ENCODE measurements at places on chromosomes 2 and 18.

DNA sequence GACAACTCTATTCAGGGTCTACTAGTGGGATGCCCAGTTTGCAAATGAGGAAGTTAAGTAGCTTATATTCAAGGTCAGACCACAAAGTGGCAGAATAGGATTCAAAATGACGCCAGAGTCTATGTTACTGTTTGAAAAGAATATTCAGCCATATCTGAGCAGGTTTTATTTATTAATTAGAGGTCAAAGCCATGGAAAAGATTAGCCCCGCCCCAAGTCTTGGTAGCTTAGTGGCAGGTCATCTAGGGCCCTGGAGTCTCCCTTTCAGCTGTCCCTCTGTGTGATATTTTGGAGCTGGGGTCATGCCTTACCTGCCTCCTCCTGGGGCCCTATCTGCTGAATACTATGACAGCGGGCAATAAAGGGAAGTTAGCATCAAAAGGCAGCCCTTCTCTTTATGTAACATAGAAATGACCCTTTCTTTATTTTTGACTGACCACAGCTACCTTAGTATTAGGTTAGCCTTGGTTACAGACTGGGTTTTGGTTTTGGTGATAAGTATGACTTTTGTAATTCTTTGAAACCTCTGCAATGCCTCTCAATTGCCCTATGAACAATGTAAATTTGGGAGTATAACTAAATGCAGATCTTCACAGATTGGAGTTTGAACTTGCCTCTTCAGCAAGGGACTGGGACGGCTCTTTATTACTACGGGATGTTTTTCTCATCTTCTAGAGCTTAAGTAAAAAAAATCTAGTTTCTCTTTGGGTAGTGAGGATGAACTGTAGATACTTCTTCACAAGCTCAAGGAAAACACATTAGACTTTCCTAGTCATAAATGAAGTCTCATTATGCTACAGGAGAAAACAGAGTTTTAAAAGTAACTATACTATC lies 153.0 kb upstream of the ITGA4 start:
- no peak for DNase-seq

DNA sequence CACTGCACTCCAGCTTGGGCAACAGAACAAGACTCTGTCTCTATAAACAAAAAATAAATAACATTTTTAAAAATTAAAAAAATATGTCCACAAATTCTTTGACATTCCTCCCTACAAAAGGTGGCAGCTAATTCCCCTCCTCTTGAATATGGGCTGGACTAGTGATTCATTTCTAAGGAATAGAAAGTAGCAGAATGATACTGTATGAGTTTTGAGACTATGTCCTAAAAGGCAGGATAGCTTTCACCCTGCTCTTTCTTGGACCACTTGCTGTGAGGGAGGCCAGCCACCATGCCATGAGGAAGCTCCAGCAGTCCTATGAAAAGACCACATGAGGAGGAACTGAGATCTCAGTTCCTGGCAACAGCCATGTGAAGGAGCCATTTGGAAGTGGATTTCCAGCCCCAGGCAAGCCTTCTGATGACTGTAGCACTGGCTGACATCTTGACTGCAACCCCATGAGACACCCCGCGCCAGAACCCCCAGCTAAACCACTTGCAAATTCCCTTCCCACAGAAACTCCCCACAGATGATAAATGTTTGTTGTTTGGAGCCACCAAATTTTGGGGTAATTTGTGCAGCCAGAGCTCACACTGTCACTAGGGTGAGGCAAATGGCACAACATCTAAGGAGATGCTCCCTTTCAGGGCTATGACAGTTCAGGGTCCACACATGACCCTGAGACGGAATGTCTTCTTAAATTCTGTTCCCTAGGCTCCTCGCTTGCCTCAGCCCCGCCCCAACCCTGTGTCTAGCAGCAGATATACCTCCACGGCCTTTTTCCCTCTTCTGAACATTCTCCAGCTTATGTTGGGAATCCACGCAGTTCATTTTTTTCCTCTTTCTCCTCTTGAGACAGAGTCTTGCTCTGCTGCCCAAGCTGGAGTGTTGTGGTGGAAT lies 17.1 kb upstream of the ATOH8 start:
- DNase-seq: no peak

GRCh38 chr2:65880436-65880835 lies 448.0 kb upstream of the SPRED2 start:
- no peak for DNase-seq

DNA sequence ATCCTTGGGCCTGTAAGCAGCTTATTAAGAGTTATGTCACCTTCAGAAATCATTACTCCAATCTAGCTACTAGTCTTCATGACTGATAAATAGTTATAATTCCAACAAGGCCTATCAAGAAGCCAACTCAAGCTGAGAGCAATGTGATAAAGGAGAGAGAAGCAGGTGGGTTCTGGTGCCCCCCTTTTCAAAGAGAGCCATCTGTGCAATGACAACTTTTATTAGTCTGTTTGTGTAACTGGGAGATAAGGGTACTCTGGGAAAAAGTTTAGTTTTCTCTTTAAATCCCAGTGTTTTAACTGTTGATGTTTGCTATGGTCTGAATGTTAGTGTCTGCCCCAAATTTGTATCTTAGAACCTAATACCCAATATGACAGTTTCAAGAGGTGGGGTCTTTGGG lies 60.6 kb downstream of the CCDC93 start:
- no peak for DNase-seq

GRCh38 chr2:89850481-89850880 lies 1159.0 kb downstream of the RPIA start:
- DNase-seq: no peak

GRCh38 chr2:43207553-43208300 lies 18.7 kb downstream of the ZFP36L2 start:
- DNase-seq: no peak

DNA sequence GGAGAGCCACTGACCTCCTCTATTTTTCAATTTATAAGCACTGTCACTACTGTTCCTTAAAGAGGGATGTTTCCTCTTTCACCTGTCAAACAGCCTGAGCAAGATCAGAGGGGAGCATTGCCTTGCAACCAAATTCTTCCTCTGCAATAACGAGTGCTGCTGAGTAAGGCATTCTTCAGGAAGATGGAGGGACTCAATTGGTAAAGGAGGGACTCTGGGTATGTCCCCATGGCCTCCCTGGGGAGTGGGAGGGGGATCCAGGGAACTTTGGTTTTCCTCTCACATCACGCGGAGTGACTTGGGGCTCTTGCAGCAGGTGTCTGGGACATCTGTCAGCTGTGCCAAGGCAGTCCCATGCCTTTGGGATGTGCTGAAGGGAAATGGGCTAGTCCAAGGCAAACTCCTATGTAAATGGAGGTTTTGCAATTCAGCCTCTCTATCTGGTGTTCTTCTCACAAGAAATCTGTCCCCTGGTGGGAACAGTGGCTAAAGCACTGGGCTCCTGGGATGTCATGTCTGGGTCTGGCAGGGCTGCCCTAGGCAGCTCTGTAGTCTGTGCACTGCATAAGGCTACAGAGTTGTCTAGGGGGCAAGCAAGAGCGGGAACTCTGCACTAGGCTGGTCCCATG lies 14.4 kb upstream of the HES6 start:
- DNase-seq: no peak

DNA sequence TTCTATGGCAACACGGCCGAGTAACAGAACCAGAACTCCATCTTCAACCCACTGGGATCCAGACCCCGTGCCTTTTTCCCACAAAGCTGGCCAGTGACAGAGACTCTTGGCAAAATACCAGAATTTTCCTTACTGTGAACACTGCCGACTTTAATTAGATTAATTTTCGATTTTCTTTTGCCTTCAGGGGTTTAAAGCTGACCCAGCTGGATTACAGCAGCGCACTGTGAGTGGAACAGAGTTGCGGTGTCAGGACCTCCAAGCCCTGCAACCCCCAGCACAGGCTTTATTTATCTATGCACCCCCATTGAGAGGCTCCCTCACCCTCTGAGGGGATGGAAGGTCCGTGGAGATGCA lies 36.4 kb downstream of the CTIF start:
- no peak for DNase-seq

GRCh38 chr2:98063291-98063854 lies 23.6 kb upstream of the VWA3B start:
- DNase-seq: no peak

DNA sequence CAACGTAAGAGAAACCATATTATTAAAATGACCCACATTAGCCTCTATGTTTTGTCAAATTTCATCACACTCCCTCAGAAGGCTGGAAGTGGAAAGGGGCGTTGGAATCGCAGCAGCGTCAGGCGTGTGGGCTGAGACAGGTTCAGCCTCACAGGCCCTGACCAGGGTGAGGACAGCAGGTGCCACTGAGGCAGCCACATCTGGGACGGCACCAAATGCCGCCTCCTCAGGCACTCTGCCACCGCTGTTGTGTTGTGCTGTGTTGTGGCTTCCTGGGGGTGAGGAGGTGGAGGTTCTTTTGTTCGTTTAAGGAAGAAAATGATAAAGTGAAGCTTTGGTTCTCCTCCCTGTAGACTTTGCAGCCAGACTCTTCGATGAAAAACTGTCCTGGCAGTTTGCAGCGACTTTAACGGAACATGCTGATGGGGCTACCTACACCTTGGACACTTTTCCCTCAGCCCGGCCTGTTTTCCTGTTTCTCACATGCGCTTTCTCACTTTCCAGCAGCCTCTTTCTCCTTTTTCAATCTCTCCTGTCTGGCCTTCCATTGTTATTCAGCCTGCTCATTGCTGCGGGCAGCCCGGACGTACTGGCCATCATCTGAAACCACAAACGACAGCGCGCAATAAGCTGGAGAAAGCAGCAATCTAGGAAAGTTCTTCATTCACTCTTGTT lies 44.9 kb upstream of the SALL3 start:
- no peak for DNase-seq

GRCh38 chr2:201831469-201831868 lies 25.1 kb downstream of the CDK15 start:
- no peak for DNase-seq

DNA sequence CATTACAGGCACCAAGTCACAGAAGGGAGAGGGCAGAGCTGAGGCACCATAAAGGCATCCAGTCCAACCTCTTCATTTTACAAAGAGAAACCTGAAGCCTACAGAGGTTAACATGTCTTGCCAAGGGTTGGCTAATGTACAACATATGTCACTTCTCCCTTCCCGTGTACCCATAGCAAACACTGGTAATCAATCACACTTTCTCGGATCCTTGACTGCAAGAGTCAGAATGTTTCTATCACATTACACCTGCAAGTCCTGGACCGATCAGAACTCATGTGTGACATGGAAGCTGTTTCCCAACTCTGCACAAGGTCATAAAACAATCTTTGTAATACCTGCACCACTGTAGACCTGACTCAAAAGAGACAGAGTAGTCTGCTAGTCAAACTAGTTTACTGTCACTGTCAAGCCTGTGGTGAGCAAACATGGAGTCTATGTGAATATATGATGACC lies 6.0 kb downstream of the ANKRD44 start:
- no peak for DNase-seq

GRCh38 chr2:149442346-149442745 lies 112.0 kb downstream of the LYPD6 start:
- DNase-seq: no peak

- DNase-seq: no peak
These were observed 12.5 kb downstream of the MAP4K4 start for GRCh38 chr2:101710036-101710435.

GRCh38 chr18:36152781-36153180 lies 23.1 kb downstream of the ELP2 start:
- no peak for DNase-seq

DNA sequence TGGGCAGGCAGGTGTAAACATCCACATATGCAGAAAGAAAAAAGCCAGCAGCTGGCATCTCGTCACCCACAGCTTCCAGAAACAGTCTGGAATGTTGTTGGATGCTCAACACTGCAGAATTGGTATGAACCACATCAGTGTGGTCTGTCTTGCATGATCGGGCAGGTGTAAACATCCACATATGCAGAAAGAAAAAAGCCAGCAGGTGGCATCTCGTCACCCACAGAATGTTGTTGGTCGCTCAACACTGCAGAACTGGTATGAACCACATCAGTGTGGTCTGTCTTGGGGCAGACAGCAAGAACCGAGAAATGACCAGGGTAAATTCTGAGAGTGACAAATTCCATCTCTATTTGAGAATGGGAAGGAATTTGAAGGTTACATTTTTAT lies 39.6 kb downstream of the DOCK10 start:
- DNase-seq: no peak

GRCh38 chr2:23954325-23955014 lies 14.2 kb downstream of the UBXN2A start:
- DNase-seq: no peak
